ENCODE measurements at places on chromosomes 12 and 14.

- no peak overlapping the region for H3K27ac ChIP-seq
- H3K4me1 ChIP-seq = peaks cover 40% of the 10 kb centered on the region
- H3K36me3 ChIP-seq = peaks cover 27% of the 10 kb centered on the region
- no peak for DNase-seq
- peak overlapping the region; percentile 89 for H3K4me3 ChIP-seq
- peaks cover 2% of the 10 kb centered on the region for H3K27me3 ChIP-seq
Measured at GRCh38 chr12:49263400-49263763, 1.5 kb upstream of the TUBA1C start.

GRCh38 chr14:61268812-61269211 is 12.3 kb downstream of the TMEM30B start:
- H3K27me3 ChIP-seq = peaks cover 10% of the 10 kb centered on the region
- H3K4me1 ChIP-seq = no peaks in the 10 kb centered on the region
- H3K27ac ChIP-seq = no peak overlapping the region

DNA sequence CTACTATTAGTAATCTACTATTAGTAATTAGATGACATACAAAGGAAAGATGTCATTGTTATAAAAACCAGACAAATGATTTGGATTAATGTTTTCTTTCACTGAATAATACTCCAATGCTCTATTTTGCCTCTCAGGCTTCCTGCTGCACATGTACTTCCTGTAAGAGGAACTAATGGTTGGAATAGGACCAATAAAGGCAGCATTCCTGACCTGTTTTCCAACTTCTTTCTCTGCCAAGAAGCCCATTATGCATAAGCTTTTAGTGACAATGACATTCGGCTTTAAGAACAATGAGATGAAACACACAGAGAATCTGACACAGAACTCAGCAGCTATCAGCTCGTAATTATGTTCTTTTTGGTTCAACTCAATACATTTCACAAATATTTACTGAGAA is 5.2 kb upstream of the C12orf56 start:
- H3K27me3 ChIP-seq = no peaks in the 10 kb centered on the region
- H3K4me1 ChIP-seq = peaks cover 9% of the 10 kb centered on the region
- no peak for DNase-seq
- H3K27ac ChIP-seq = no peak overlapping the region
- H3K36me3 ChIP-seq = no peaks in the 10 kb centered on the region

DNA sequence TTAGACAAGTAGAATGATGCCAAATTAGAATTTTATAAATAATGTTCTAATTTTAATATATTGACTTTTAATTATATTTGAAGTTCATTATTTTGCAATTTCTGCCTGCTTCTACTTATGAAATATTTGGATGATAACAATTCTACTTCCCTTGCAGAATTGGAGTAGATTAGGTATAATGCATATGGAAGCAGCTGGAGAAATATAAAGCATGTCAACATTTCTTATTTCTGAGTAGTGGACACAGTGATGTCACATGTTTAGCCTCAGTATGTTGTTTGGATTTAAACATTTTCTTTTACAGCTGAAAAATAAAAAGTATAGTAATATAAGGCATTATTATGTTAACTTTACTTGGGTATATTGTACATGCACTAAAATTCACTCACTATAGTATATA is 344.2 kb upstream of the E2F7 start:
- no peaks in the 10 kb centered on the region for H3K4me1 ChIP-seq

DNA sequence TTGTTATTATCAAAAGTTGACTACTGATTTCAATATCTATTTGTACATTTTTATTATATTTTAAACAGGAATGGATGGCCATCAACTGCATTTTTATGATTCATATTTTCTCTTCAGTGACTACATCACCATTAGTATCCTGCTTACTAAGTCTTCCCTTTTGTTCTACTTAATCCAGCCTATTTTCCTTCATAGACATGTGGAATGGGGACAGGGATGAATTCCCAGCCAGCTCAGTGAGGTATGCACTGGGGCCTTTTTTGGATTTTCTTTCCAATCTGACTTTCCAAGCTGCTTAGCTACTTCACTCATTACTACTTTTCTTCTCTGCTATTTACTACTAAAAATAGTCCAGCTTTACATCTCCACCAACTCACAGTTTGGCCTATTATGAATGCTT is 38.4 kb downstream of the AKAP6 start:
- DNase-seq = no peak
- H3K27me3 ChIP-seq = no peaks in the 10 kb centered on the region
- peaks cover 9% of the 10 kb centered on the region for H3K4me1 ChIP-seq
- no peaks in the 10 kb centered on the region for H3K36me3 ChIP-seq
- H3K4me3 ChIP-seq = no peak overlapping the region
- no peak overlapping the region for H3K27ac ChIP-seq
